ENCODE measurements at places on chromosomes 5 and 9. TPM values are rescaled to one million over a fixed set of nuclear protein-coding genes. Genes with fewer than 3 reads are reported as not detected.

GRCh38 chr5:113063927-113064326, 87.3 kb downstream of the DCP2 start:
- no peaks in the 10 kb centered on the region for H3K27me3 ChIP-seq
- H3K4me3 ChIP-seq: no peak overlapping the region
- no peak for DNase-seq
- peaks cover 91% of the 10 kb centered on the region for H3K36me3 ChIP-seq
- no peaks in the 10 kb centered on the region for H3K4me1 ChIP-seq

DNA sequence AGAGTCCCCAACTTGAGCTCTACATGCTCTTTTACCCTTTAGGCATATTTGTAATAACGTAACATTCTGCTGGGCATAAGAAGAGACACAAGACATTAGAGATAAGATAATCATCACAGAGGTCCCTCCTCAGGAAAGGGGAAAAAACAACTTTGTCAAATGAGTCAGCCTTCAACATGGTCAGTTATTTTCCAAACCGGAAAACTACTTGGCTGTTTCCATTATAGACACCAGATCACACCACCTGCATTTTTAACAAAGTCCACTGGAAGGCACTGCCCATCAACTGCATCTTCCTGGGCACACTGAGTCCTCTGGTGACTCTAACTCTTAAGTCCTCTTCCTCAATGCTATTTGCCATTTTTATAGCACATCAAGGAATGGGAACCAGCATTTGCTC, 221.8 kb downstream of the FAM114A2 start:
- no peak for DNase-seq
- H3K27ac ChIP-seq: no peak overlapping the region
- H3K36me3 ChIP-seq: no peaks in the 10 kb centered on the region
- no peaks in the 10 kb centered on the region for H3K4me1 ChIP-seq
- H3K4me3 ChIP-seq: no peak overlapping the region
- H3K27me3 ChIP-seq: peaks cover 3% of the 10 kb centered on the region

- H3K4me3 ChIP-seq: no peak overlapping the region
- H3K36me3 ChIP-seq: no peaks in the 10 kb centered on the region
- no peaks in the 10 kb centered on the region for H3K27me3 ChIP-seq
- H3K4me1 ChIP-seq: no peaks in the 10 kb centered on the region
- no peak for DNase-seq
These were observed 173.4 kb upstream of the CHD1 start for GRCh38 chr5:99102073-99102697.

DNA sequence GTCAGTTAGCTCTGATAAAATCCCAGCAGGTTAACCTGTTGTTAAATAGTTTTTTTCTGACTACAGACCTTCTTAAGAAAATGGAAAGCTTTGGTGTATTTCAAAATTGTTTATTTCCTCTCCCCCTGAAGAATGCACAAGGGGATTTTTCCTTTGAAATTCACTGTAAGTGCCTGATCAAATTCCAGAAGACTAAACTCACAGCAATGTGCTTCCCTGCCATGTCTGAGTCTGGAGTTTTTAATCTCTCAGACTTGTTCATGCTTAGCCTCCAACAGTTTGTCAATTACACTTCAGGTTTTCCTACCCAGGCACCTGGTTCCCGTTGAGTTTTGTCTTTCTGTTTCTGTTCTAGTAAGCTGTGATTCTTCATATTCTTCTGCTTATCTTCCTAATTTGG, 961.6 kb upstream of the CDH18 start:
- no peaks in the 10 kb centered on the region for H3K4me1 ChIP-seq
- no peaks in the 10 kb centered on the region for H3K36me3 ChIP-seq
- no peak for DNase-seq
- H3K27ac ChIP-seq: no peak overlapping the region
- H3K27me3 ChIP-seq: no peaks in the 10 kb centered on the region

- no peak for DNase-seq
- no peaks in the 10 kb centered on the region for H3K36me3 ChIP-seq
- no peaks in the 10 kb centered on the region for H3K27me3 ChIP-seq
- H3K4me3 ChIP-seq: no peak overlapping the region
- no peaks in the 10 kb centered on the region for H3K4me1 ChIP-seq
These were observed 66.4 kb upstream of the PIK3R1 start for GRCh38 chr5:68149189-68149588.

- peaks cover 37% of the 10 kb centered on the region for H3K36me3 ChIP-seq
- H3K27me3 ChIP-seq: no peaks in the 10 kb centered on the region
- no peaks in the 10 kb centered on the region for H3K4me1 ChIP-seq
- no peak overlapping the region for H3K27ac ChIP-seq
- no peak for DNase-seq
These were observed 97.5 kb downstream of the MRPS27 start for GRCh38 chr5:72222521-72222920.

DNA sequence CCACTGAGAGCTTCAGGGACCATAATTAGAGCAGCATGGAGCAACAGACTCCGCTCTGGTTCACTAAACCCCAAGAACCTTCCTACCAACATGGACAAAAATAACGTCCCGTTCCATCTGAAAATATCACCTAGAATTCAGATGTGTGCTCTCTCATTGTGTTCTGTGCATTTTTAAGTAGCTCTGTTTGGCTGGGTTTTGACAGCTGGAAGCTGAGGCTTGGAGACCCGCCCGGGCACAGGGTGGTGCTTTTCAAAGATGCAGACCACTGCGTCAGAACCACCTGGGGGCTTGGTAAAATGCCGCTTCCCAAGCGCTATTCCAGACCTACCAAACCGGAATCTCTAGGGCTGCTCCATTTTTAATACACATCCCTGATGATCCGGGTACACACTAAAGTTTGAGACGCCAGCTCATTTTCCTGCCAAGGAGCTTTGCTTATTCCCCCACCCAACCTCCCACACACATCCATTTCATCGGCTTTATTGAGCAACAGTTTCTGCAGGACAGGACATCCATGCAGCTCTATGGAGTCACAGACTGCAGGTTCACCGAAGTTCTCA, 104.8 kb downstream of the GABBR2 start:
- H3K4me1 ChIP-seq: peaks cover 5% of the 10 kb centered on the region
- no peaks in the 10 kb centered on the region for H3K27me3 ChIP-seq
- no peak overlapping the region for H3K4me3 ChIP-seq
- no peaks in the 10 kb centered on the region for H3K36me3 ChIP-seq

DNA sequence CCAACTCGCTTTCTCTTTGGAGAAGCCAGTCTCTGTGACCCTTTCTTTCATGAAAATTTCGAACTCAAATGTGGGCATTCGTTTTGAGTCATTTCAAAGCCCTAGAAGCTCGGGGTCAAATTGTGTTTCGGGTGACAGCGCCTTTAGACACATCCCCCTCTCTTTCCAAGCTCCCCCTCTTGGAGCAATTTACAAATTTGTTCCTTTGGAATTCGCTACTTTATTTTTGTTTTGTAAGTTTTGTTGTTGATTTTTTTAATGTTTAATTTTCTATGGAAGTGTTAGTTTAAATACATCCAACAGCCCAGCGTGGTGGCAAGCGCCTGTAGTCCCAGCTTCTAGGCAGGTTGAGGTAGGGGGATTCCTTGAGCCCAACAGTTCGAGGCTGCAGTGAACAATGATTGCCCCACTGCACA, 4.6 kb upstream of the BARX1 start:
- no peak for DNase-seq
- no peak overlapping the region for H3K27ac ChIP-seq
- peaks cover 79% of the 10 kb centered on the region for H3K27me3 ChIP-seq
- H3K4me3 ChIP-seq: no peak overlapping the region
- no peaks in the 10 kb centered on the region for H3K36me3 ChIP-seq

DNA sequence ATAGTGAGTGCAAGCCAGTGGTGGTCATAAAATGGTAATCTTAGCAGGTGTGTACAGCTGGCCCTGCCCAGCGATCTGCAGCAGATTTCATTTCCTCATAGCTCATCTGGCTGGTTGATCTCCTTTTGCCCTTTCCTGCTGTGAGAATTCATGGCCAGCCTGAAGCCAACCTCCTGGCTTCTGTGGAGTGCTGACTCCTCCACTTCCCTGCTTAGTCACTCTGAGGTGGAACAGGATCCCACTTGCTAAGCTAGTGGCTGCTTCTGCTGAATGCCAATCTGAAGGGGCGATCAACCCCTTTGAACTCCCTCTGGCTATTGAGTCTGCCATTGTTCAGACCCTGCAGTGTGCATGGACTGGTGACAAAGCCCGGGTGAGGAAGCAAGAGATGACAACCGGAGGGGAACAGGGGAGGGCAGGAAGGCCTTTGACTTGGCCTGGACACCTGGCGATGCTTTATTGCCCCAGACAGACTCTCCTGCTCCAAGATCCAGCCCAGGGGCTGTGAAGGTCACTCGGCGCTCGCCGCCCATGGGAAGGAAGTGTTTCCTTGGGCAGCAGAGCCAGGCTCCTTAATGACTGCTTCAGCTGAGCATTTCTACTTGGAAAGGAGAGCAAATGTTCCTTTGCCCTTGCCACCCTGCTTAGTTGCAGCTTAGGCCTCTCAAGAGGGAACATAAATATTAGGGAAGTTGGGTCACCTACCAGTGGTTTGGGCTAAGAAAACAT, 341.1 kb downstream of the ZSWIM6 start:
- H3K27me3 ChIP-seq: no peaks in the 10 kb centered on the region
- H3K36me3 ChIP-seq: no peaks in the 10 kb centered on the region
- no peak overlapping the region for H3K27ac ChIP-seq
- H3K4me1 ChIP-seq: no peaks in the 10 kb centered on the region

Gene PPP3R2
- total RNA-seq: not detected

Gene FAM81B
- total RNA-seq: 10.5 TPM

Gene ZNF883
- total RNA-seq: 3.6 TPM

Gene SCAI
- 4.4 TPM for total RNA-seq

Gene MEIKIN
- not detected for total RNA-seq

Data from heart right ventricle (tissue), 16 donors.